ENCODE measurements at places on chromosomes 11 and 22. TPM values are rescaled to one million over a fixed set of nuclear protein-coding genes. Genes with fewer than 3 reads are reported as not detected.
A peak's percentile ranks its signal among the peaks of the same experiment; 100 is the strongest.

GRCh38 chr11:888310-889212, 22.0 kb downstream of the CHID1 start:
- no peak for DNase-seq
- no peak overlapping the region for H3K4me3 ChIP-seq
- no peaks in the 10 kb centered on the region for H3K4me1 ChIP-seq
- H3K36me3 ChIP-seq = peaks cover 31% of the 10 kb centered on the region

DNA sequence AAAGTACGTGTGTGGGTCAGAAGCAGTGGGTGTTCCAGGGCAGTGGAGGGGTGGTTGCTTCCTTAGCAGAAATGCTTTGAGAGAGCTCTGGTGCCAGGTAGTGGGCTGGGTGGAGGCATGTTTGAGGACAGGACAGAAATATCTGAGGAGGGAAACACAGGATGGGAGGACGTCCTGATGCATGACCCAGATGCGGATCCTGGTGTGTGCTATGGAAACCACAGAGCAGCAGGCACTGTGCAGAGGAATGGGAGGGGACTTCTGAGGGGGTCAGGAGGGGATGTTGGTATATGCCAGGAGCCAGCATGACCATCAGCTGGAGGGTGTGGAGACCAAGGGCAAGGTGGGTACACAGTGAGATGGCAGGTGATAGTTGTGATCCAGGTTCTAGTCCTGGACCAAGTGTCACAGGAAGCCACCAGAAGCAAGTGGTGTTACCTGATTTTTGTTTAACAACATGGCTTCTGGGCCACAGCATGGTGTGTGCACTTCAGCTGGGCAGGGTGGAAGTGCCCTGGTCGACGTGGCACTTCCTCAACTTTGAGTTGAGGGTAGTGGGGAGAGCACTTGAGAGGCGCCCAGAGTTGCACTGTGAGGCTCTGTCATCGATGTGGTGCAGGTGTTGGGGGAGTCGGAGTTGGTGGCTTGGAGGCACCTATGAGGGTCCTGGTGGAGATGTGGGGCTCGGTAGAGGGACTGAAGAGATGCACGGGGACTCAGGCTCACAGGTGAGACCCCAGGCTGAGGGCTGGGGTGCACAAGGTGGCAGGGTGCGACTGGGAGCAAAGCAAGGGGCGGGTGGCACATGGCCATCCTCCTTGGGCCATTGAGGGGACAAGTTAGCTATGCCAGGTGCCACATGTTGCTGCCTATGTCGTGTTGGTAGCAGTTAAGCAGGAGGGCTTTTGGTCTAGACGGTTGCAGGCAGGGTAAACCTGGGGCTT, 7.5 kb downstream of the DGCR8 start:
- peaks cover 63% of the 10 kb centered on the region for H3K36me3 ChIP-seq
- no peaks in the 10 kb centered on the region for H3K27me3 ChIP-seq
- no peak for DNase-seq
- no peak overlapping the region for H3K27ac ChIP-seq
- H3K4me3 ChIP-seq = no peak overlapping the region
- H3K4me1 ChIP-seq = peaks cover 2% of the 10 kb centered on the region

GRCh38 chr11:118650366-118650765, 29.1 kb downstream of the TREH start:
- H3K27me3 ChIP-seq = no peaks in the 10 kb centered on the region
- no peak for DNase-seq

DNA sequence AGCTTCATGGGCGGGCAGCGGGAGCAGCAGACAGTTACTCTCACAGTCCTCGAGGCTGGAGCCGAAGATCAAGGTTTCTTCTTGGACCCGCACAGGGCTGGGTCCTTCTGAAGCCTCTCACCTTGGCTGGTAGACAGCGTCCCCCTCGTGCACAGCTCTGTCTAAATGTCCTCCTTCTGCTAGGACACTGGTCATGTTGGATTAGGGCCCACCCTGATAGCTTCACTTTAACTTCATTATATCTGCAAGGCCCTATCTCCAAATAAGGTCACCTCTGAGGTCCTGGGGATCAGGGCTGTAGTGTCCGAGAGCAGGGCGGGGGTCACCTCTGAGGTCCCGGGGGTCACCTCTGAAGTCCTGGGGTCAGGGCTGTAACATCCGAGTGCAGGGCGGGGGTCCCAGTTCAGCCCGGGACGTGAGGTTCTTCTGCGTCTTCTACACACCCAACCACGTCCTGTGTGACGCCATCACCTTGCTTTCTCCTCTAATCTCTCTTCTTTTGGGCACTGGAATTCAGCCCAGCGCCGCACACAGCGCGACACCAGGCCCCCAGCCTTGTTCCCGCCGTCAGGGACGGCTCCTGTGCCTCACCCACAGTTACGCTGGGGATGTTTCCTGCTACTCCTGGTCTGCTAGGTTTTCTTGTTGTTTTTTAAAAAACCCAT, 34.1 kb upstream of the TOLLIP start:
- no peak for DNase-seq
- no peaks in the 10 kb centered on the region for H3K27me3 ChIP-seq
- H3K36me3 ChIP-seq = no peaks in the 10 kb centered on the region
- H3K4me3 ChIP-seq = no peak overlapping the region
- no peak overlapping the region for H3K27ac ChIP-seq

DNA sequence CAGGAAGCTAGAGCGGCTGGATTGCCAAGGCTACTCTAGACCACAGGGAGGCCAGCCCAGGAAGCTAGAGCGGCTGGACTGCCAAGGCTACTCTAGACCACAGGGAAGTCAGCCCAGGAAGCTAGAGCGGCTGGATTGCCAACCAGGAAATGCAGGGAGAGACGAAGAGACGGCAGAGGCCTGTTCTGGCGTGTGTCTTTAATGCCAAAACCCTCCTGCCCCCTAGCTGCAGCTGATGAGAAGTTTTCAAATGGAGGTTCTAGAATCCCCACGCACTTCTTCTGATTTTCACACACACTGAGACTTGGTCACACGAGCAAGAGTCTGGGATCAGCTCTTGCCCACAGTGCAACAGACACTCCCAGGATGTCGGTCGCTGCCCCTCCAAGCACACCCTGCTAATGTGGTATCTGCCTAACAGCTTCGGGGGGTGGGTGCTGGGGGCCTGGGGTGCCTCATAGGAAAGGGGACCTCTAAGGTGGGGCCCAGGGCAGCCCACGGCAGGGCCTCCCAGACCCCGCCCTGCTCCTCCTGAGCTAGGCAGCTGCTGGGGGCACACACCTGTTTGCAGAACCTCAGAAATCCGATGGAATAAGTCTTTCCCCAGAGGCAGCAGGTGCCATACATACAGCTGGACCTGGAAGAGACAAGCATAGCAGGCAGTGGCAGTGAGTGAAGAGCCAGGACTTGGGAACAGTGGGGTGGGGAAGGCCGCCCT, 28.5 kb downstream of the MAFF start:
- no peaks in the 10 kb centered on the region for H3K27me3 ChIP-seq
- no peak overlapping the region for H3K4me3 ChIP-seq
- peak; percentile 70 for DNase-seq
- H3K36me3 ChIP-seq = peaks cover 58% of the 10 kb centered on the region
- H3K27ac ChIP-seq = no peak overlapping the region
- H3K4me1 ChIP-seq = no peaks in the 10 kb centered on the region

- peaks cover 4% of the 10 kb centered on the region for H3K36me3 ChIP-seq
- DNase-seq = no peak
These were observed 97.4 kb upstream of the SLC6A5 start for GRCh38 chr11:20501971-20502370.

DNA sequence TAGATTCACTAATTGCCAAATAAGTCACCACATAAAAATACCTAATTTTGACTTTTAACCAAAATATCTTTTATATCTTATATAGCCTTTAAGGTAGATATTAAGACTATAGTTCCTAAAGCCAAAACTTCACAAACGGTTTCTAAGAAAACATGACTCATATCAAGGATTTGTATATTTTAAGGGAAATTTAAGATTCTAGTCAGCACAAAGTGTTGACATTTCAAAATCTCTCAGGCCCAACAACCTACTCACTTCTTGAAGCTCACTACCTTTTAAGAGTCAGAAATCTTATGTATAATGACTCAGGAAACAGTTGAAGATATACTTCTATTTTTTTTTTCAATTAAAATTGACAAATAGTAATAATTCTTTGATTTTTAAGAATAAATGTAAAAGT, 221.9 kb downstream of the SBF2 start:
- no peak for DNase-seq
- H3K4me1 ChIP-seq = no peaks in the 10 kb centered on the region
- H3K36me3 ChIP-seq = peaks cover 10% of the 10 kb centered on the region
- no peak overlapping the region for H3K27ac ChIP-seq

DNA sequence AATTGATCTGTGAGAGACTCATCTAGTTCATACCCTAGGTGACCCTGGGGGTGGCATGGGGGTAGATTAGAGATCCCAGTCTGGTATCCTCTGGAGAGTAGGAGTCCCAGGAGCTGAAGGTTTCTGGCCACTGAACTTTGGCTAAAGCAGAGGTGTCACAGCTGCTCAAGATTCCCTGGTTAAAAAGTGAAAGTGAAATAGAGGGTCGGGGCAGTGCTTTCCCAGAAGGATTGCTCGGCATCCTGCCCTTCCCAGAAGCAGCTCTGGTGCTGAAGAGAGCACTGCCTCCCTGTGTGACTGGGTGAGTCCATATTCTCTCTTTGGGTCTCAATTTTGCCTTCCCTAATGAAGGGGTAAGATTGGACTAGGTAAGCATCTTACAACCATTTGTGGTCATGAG, 653 bp downstream of the IL18BP start:
- no peak overlapping the region for H3K27ac ChIP-seq
- H3K27me3 ChIP-seq = no peaks in the 10 kb centered on the region
- no peak overlapping the region for H3K4me3 ChIP-seq
- H3K36me3 ChIP-seq = peaks cover 23% of the 10 kb centered on the region
- no peak for DNase-seq
- H3K4me1 ChIP-seq = no peaks in the 10 kb centered on the region

DNA sequence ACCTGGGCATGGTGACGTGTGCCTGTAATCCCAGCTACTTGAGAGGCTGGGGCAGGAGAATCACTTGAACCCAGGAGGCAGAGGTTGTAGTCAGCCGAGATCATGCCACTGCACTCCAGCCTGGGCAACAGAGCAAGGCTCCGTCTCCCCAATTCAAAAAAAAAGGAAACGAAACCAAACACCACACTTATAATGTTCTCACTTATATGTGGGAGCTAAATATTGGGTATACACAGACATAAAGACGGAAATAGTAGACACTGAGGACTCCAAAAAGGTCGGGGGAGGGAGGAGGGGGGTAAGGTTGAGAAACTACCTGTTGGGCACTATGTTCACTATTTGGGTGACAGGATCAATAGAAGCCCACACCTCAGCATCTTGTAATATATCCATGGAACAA, 94.3 kb downstream of the GAB2 start:
- H3K27ac ChIP-seq = no peak overlapping the region
- no peak for DNase-seq
- no peaks in the 10 kb centered on the region for H3K4me1 ChIP-seq
- no peaks in the 10 kb centered on the region for H3K36me3 ChIP-seq

DNA sequence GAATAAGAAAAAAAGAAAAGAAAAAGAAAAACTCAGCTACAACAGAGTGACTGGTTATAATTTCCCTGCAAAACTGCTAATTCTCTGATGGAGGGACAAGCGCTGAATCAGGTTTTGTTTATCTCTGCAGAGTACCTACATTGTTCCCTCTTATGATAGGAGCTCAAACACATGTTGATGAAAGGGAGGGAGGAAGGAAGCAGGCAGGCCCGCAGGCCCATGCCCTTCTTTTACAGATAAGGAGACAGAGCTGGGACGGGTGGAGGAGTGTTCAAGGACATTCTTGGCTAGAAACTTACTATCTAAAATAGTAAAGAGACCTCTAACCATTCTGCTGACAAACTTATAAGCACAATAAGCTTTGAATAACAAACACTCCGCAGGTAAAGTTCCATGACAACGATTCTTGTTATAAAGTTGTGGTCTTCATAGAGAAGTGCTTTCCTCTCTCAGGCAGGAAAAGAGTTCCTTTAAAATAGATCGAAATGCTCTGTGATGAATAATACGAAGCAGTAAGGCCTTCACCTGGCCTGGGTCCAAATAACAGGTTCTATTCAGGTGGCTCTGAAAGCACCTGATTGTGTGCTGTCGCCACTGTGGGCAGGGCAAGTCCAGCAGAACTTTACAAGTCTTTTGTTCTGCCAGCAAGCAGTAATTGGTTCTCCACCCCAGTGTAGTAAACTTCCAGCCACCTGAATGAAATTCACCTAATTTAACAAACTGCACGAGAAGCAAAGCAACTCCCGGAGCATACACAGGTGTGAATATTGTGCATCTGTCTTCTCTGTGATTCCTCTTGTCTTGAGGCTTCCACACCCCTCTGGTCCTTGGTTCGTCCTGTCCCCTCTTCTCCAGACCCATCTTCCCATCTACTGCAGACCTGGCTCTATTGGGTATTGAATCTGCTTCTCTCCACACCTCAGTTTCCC, 15.3 kb upstream of the MICAL2 start:
- no peaks in the 10 kb centered on the region for H3K36me3 ChIP-seq
- no peaks in the 10 kb centered on the region for H3K27me3 ChIP-seq
- H3K4me3 ChIP-seq = no peak overlapping the region
- no peak for DNase-seq
- no peaks in the 10 kb centered on the region for H3K4me1 ChIP-seq
- H3K27ac ChIP-seq = no peak overlapping the region

The SLC16A8 gene
- 1.1 TPM for total RNA-seq

The MAPK11 gene
- total RNA-seq = 1.5 TPM

The TRIM51 gene
- not detected for total RNA-seq

The GAB2 gene
- total RNA-seq = 4.3 TPM

The DAGLA gene
- total RNA-seq = 4.3 TPM

The SESN3 gene
- total RNA-seq = 36.8 TPM

The MYOD1 gene
- total RNA-seq = not detected

The BTG4 gene
- not detected for total RNA-seq

The CHRM4 gene
- total RNA-seq = 1.0 TPM

The KRTAP5-7 gene
- total RNA-seq = not detected

Measured in H9 (cell line).